Adipocyte (in vitro differentiated cells): ENCODE measurements at places on chromosomes 7 and 10.

- peak; percentile 61 for DNase-seq
Measured at GRCh38 chr10:110411047-110411410, 86.7 kb upstream of the DUSP5 start.

GRCh38 chr10:14008740-14009080 lies 322.0 kb downstream of the FRMD4A start:
- peak; percentile 70 for DNase-seq

DNA sequence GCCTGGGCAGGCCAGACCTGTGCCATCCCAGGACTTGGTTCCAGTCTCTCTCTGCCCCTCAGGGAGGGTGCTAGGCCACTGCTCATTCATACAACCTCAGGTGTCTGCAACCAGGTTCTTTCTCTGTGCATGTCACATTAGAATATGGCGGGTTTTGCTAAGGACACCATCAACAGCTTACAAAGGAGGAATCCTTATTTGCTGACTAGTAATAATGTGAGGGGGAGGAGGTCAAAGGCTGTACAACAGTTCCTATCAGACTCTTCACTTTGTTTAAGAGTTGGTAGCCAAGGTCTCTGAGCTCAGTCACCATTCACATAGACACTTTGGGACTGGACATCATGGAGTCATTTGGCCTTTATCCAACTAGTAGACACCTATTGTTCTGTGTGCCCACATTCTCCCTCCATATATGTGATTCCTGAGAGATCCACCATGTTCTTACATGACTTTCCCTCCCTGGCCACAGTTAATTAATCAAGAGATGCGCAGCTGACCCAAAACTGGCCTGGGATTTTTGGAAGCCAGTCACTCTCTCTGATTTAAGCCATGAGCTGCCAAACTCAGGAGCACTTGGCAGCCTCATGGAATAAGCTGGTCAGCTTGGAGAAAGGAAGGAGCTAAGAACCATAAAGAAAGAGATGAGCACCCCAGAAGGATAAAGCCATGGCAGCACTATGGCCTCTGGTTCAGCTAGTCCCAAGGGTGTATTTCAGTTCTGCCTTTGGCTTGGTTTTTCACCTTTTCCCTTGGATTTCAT lies 51.2 kb downstream of the DPCD start:
- DNase-seq: no peak

GRCh38 chr7:149427096-149427680 lies 33.7 kb downstream of the ZNF777 start:
- peak; percentile 25 for DNase-seq

DNA sequence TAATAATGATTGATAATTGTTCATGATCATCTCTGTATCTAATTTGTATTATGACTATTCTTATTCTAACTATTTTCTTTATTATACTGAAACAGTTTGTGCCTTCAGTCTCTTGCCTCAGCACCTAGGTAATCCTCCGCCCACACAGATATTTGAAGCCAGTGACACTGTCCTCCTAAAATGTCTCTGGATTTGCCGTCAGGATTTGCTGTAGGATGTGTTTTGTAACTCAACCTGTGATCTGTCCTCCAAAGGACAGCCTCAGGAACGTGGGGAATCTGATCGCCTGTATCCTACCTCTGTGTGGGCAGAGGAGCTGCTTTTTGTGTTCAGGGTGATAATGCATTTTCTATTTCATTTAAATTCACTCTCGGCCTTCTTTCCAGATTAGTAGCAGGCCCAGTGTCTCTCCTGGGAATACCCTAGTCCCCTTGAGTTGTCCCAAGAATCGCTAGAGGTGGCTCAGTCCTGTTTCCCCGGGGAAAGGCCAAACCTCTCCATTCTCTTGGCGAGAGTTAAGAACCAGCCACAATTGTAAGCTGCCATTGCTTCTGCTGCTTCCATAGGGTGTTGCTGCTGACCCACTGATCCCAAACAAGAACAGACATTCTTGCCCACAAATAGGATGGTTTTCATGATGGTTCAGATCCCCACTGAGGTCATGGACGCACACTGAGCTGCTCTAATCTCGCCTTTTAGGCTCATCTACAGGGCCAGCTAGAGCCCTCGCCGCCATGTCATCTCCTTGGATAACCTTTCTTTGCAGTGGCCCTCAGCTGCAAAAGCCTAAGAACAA lies 136.2 kb upstream of the KCNMA1 start:
- no peak for DNase-seq

DNA sequence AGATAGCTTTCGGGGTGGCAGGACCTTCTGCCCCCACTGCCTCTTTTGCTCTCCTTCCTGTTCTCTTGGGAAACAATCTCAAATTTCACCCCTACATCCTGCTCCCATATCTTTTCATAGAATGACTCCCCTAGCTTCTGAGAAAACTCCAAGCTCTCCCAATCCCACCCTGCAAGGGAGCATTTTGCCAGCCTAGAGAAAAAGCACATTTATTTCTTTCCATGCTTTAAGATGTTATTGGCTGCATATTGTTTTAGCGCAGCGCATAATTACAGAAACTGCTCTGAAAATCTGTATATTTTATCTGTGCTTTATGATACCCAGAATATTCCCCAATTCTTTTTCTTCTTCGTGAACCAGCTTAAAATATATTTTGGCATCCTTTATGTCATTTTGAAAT lies 601.3 kb downstream of the KCNMA1 start:
- no peak for DNase-seq

DNA sequence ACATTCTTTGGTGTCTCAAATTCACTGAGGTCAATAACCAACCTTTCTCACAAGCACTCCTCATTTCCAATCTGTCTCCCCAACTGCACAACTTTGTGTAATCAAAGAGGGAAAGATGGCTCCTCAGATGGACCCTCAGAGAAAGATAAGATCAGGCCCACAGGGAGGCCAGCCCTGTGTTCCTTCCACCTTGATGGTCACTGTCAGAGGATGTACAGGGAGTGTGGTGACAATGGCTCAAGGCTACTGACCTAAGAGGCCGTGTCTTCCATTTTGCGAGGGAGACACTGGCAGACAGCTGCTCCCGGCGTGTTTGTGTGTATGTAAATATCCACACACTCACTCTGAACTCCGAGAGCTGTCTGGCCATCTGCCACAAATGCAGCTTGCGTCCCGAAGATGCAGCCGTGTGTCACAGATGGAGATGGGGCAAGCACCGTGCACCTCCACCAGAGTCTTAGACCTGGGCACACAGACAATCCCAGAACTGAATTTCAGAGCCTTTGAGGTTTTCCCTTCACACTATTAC lies 712.1 kb upstream of the NRP1 start:
- DNase-seq: no peak

DNA sequence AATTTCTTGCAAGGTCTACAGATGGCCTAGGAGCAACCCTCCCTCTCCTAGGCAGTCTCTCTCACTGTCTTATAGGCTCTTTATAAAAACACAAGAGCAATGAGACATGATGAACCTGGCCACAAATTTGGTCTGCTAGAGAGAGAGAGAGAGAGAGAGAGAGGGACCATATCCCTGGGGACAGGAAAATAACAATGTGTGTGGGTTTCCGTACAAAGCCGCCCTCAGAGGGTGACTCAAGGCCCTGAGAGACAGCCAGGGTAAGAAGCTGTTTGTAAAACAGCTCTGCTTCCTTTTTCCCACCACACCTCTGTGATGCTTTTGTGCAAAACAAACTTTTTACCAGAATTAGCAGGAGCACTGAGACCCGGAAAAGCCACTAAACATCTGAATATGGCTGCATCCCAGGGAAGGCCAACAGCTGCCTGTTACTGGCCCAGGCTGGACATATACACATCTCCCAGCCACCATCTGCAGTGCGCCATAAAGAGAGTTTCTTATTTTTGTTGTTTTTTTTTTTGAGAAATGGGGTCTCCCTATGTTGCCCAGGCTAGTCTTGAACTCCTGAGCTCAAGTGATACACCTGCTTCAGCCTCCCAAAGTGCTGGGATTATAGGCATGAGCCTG lies 18.4 kb downstream of the GIMAP5 start:
- DNase-seq: no peak

DNA sequence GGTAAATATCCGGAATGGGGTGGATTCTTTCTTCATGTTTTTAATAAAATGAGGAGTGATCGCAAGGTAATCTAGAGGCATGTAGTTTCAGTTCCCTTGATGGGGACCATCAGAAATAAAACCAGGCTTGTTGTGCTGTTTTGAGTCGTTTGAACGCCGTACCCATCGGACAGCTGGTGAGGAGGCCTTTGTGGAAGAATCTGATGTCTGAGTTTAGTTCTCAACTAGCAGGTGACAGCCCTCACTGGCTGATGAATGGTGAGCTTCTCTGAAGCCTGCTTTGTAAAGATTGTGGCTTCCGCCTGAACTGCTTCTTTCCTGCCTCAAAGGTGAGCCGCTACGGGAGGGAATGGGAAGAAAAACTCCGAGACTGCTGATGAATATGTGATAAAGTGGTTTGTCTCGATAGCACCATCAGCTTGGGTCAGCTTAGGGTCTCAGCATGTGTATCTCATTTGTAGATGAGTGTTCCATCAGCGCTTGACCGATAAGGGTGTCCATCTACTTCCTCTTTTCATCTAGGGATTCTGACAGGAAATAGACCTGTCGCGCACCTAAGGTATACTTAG lies 977 bp downstream of the TMEM248 start:
- no peak for DNase-seq

- no peak for DNase-seq
Measured at GRCh38 chr10:50576245-50576815, 47.4 kb downstream of the SGMS1 start.

- peak; percentile 75 for DNase-seq
Measured at GRCh38 chr7:126803060-126803665, 449.6 kb downstream of the GRM8 start.
